ENCODE measurements at places on chromosomes 6 and 20.

GRCh38 chr20:17783671-17784070 is 83.9 kb downstream of the BANF2 start:
- DNase-seq, result no peak

- DNase-seq, result no peak
Observed at GRCh38 chr6:44040786-44041185, 86.5 kb downstream of the MRPL14 start.

DNA sequence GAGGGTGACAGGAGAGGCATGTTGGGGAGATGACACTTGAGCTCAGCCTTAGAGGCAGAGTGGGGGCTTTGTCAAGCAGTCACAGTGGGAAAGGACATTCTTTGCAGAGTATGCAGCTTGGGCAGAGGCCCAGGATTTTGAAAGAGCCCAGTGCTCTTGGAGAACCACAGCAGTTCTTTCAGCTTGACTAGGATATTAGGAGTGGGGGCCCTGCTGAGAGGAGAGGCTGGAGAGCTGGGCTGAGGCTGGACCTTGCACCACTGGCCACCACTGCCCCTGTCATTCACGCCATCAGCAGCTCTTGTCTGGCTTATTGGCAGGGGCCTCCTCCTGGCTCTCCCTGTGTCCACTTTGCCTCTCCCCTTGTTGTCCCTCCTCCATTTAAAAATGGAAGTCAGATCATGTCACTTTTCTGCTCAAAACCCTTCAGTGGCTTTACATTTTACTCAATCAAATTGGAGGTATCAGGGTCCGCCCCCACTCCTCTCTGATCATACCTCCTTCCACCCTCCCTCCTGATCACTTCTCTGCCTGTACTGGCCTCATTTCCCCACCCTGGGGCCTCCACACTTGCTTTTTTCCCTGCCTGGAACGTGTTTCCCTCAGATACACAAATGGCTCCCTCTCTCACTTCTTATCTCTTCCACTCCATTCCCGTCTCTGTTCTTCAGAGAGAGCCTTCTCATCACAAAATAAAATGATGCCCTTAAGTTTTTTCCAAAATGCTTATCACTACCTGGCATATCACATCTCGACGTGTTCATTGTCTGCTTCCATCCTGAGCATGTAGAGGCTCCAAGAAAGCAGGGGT is 10.5 kb downstream of the MANBAL start:
- peak; percentile 68 for DNase-seq

DNA sequence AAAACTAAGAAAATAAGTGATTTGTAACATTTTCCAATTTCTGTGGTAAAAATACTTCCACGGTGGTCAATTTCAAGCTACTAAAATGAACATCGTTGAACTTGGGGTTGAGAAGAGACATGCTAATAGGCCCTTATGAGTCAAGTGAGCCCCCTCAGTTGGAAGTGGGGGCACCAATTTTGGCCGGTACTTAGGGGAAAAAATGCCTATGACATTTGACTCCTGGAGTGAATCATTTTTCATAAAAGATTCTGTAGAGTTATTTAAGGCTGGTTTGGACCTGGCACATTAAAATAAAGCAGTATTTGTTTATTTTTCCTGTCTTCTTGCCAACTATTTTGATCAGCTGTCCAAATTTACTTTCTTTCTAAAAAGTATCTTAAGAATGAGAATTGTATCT is 32.4 kb upstream of the CAP2 start:
- DNase-seq, result no peak

- no peak for DNase-seq
Observed at GRCh38 chr20:17498641-17499040, 32.5 kb downstream of the BFSP1 start.

- DNase-seq, result no peak
Observed at GRCh38 chr20:38601216-38602184, at the start of gene ARHGAP40. Gene ARHGAP40, plus strand, starts transcription at chr20:38601809.

DNA sequence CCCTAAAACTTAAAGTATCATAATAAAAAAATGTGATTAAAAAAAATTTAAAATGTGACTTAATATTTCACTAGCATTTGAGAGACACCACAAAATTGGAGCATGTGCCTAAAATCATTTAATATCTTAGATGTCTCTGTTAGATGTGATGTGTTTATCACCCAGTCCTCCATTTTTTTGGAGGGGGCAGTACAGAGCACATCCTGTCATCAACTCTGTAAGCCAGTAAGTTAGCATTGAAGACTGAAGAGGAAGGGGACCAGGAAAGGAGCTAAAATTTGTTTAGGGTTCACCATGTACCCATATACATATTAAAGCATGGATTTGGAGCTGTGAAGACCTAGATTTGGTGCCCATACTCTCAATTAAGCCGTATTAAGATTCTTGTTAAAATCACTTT is 30.7 kb upstream of the ADIG start:
- no peak for DNase-seq

- no peak for DNase-seq
Observed at GRCh38 chr6:160156842-160157241, 35.2 kb downstream of the SLC22A1 start.

- DNase-seq, result no peak
Observed at GRCh38 chr20:36758276-36758675, 12.4 kb upstream of the NDRG3 start.

GRCh38 chr6:121593011-121593641 is 157.7 kb downstream of the GJA1 start:
- no peak for DNase-seq

- no peak for DNase-seq
Observed at GRCh38 chr6:71822625-71823024, 63.7 kb upstream of the RIMS1 start.

Measured in fibroblast of skin of right quadriceps (primary cell).